ENCODE measurements at places on chromosomes 7 and 10.

- no peak for DNase-seq
These were observed 35.0 kb upstream of the CTTNBP2 start for GRCh38 chr7:117908031-117908795.

DNA sequence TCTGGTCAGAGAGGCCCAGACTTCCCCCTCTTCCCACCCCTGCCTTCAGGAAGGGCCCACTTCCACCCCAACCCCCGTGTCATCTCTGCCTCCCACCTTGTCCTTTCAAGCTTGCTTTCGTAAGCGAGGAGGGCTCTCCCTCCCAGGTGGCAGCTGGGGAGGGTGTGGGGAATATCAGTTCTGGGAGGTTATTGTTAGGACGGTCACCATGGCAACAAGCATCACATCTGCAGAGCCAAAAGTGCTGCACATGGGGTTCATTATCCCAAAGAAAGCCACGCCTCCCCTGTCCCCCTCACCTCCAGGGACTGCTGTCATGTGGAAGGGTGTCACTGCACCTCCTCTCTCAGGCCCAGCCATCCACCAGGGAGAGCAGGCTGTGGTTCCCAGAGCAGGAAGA is 2.6 kb upstream of the CAMK2B start:
- no peak for DNase-seq

GRCh38 chr10:30625080-30625479 is 4.5 kb downstream of the LYZL2 start:
- no peak for DNase-seq

DNA sequence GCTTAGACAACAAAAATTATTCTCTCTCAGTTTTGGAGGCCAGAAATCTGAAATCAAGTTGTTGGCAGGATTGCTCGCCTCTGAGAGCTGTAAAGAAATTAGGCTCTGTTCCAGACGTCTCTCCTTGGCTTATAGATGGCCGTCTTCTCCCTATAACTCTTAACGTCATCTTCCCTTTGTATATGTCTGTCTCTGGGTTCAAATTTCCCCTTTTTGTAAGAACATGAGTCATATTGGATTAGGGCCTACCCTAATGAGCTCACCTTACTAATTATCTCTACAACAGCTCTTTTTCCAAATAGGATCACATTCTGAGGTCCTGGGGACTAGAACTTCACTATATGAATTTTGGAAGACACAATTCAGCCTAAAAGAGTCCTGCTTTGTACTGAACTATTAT is 22.4 kb downstream of the GALNTL5 start:
- no peak for DNase-seq

DNA sequence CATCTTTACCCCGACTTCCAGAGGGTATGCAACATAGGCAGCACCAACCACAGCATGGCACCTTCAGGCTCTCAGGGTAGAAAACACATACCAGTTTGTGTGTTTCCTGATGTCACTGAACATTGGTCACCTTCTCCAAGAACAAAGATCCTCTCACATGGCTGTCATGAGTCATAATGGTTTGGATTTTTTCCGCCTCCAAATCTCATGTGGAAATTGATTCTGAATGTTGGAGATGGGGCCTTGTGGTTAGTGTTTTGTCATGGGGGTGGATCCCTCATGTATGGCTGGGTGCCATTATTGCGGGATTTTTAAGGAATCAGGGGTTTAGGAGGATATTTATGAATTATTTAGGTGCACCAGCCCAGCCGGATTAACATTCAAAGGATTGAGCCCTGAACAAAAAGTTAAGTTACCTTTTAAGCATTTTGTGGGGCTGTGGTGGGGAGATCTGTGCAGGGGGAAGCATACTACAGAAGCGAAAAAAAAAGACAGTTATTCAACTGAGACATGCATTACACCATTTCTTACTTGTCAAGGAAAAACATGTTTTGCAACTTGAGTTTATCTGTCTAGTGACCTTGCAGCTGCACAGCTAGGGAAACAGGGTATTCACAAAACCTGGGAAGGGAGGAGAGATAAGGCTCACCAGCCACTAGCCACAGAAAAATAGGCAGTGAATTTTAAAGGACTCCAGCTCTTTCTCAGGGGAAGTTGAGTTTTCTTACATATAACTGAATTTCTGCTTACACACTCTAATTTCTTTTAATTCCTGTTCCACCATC is 774.1 kb upstream of the AUTS2 start:
- no peak for DNase-seq

- no peak for DNase-seq
These were observed 272.6 kb downstream of the GATA3 start for GRCh38 chr10:8327140-8327423.

DNA sequence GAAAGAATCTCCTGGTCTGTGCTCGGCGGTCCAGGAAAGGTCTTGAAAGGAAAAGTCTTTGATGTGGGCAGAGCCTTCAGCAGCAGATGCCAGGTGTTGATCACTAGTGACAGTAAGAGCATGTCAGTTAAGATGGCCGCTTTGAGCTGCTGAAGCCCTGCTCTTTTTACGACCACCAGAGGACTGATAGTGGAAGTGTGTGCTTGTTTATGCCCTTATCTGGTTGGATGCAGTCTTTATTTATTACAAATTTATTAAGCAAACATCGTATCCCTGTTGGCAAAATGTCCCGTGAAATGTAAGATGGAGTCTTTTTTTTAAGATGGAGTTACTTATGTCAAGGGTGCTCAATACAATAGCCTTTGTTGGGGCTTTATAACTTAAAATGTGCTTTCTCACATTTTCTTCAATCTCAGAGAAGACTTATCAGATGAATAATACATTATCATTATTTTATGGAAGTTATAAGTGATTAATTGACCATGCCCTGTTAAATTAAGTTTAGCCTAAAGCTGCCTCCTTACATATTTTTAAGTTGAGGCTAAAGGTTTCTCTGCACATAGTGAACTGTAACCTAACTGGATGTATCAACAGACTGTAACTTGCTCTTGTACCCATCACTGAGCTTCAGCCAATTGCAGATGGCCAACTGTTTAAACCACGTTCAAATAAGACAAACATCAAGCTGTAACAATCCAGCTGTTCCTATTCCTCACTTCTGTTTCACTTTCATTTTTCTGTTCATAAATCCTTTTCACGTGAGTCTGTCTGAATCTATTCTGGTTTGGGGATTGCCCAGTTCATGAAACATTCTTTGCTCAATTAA is 97.4 kb upstream of the PIK3CG start:
- DNase-seq = no peak

DNA sequence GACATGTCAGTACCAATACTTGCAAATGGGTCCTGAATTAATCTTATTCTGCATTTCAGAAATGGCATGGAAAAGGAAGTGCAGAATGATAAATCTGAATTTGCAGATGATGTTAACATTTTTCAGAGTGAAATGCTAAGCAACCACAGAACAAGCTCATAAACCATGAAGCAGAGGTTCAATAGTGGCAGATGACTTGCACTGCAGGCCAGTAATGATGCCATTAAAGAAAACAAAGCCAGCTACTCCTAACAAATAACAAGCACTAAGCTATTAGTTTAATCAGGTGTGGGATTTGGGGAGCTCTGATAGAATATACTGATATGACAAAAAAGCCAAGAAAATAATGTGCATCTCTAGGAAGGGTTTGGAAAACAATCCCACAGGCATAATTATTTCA is 85.4 kb downstream of the FAM13C start:
- no peak for DNase-seq

- DNase-seq = peak; percentile 11
These were observed 45.0 kb upstream of the PRR15 start for GRCh38 chr7:29518616-29519015.

DNA sequence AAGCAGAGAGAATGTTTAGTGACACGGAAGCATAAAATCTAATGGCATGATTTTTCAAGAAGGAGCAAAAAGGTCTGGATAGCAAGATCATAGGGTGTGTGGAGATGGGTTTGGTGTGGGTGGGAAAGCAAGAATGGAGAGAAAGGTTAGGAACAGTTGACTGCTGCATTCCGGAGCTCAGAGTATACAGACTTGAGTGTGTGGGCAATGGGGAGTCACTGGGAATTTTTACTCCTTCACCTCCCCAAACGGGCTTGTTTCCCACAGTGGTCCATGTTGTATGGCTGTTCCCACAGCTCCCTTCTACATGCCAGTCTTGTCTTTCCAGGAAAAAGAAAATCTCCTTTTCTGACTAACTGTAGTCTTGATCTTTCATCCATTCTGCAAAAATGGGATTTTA is 122.1 kb downstream of the CDK6 start:
- no peak for DNase-seq

- DNase-seq = no peak
These were observed 36.9 kb upstream of the KMT2E start for GRCh38 chr7:104976966-104977636.

DNA sequence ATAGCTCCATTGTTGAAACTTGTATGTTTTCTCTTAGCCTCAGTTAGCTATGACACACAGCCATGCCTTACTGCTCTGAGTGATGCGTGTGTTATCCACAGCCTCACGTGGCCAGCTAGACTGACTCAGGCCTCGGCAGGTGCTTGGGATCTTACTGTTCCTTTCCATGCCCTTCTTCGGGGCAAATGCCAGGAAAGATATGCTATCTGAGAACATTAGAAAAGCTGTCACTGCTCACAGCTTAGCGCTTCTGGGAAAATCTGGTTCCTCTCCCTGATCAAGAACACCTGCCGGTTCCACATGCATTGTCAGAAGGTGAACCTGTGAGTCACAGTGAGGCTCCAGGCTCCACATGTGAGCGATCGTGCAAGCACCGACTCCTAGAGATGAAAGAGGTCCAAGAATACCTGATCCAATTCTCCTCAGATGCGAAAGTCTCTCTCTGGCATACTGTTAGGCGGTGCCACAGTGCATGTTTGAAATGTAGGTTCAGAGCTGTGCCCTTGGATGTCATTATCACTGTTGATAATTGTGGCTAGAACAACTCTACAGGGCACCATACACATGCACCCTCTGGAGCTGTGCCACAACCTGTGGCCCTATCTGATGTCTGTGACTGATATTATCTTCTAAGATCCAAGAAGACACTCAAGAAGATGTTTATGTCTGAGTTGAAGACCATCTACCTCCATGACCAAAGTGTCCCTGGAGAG is 247.8 kb upstream of the IGFBP3 start:
- no peak for DNase-seq

GRCh38 chr7:50650057-50650664 is 85.0 kb upstream of the DDC start:
- no peak for DNase-seq

GRCh38 chr10:80515511-80515910 is 22.2 kb upstream of the SH2D4B start:
- no peak for DNase-seq

All from GM04503 (cell line).